ENCODE measurements at places on chromosomes 11 and 22. TPM values are rescaled to one million over a fixed set of nuclear protein-coding genes. Genes with fewer than 3 reads are reported as not detected.

The PDE3B gene
- total RNA-seq, result 23.4 TPM

The CSRP3 gene
- not detected for total RNA-seq

The APOBEC3B gene
- total RNA-seq, result 0.91 TPM

The MRGPRX3 gene
- not detected for total RNA-seq

The OR4A16 gene
- total RNA-seq, result not detected
